ENCODE measurements at places on chromosomes 11 and 22. TPM values are rescaled to one million over a fixed set of nuclear protein-coding genes. Genes with fewer than 3 reads are reported as not detected.

RTN4R gene
- 8.9 TPM for polyA plus RNA-seq

ROBO4 gene
- 19.6 TPM for polyA plus RNA-seq

IGLL5 gene
- polyA plus RNA-seq = not detected

DNA sequence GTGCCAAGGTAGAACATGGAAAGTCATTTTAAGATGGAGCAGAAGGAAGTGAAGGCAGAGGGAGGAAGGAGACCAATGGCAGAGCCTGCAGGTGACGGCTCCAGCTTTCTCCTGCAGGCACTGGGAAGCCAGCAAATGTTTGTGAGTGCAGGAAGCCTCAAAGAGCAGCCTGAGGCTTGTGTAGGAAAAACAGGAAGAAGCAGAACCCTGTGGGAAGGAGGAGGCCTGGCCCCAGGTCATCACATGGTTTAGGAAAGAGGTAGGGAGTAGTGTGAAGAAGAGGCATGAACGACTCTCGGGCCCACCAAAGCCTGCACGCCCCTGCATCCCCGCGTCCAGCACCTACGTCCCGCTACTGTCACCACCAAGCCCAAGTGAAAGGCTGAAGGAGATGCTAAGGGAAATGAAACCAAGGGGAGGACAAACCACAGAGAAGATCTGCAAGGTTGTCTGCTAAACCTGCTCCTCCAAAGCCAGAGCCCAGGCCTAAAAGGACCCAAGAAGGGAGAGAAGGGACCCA is 151.5 kb downstream of the CHST1 start:
- DNase-seq = no peak

GRCh38 chr11:124612045-124612444 is 817 bp downstream of the PANX3 start:
- DNase-seq = no peak

DNA sequence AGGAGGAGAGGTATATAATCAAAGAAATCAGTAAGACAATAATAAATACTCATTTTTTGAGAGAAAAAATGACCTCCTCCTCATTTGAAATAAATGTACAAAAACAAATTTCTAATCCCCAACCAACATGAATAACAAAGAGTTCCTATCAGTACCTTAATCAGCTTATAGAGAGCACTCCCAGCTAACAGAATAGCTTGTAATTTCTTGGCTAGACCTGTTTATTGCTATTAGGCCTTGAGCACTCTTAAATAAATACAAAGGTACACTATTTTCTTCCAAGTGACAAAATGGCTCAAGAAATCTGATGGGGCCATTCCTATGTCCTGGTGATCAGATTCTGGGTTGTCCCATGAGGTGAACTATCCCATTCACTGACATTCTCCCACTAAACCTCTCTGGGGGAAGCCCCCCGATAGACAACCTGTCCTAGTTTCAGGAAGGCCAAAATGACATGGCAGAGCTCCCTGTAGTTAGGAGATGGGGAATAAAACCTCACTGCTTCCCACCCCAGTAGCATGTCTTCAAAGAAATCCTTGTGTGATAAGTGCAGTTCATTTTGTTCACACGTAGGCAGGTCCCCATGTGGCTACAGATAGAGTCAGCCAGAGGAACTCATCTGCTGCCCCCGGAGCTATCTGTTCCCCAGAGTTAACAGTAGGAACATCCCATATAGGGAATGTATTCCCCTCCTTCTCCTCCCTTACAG is 385.7 kb downstream of the SOX6 start:
- DNase-seq = no peak

DNA sequence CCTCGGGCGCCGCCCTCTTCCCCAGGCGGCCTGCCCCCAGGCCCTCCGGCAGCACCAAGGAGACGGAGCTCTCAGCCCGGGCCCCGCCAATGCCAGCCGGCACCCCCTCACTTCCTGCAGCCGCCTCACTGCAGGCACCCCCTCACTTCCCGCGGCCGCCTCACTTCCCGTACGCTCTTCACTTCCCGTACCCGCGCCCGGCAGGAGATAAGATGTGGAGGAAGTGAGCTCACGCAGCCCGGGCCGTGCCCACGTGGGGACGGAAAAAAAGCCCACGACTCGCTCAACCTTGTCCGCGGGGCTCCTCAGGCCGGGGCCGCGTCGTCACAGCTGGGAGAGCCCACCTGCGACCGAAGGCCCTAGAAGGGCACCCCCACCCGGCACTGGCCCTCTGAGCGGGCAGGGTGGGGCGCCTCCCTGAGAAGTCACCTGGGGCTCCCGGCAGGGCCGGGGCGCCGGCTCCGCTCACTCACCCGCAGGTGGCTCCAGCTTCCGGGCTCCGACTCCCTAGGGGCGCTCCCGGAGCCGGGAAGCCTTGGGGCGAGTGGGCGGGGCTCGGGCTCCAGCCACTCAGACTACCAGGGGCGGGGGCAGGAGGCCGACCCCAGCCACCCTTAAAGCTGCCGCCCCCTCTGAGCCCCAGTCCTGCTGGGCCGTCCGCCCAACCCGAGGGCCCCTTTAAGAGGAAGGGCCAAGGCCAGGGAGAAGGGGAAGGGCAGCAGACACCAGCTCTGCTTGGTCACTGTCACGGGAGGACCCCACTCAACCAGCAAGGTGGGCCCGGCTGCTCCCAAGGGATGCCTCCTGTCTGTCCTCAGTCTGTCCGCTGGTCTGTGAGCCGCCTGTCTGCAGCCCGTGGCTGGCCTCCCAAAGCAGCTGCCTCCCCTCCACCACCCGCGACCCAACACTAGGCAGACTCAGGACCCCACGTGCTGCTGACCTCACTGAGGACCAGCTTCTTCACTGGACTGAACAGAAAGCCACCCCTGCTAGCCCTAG is 31.4 kb downstream of the PISD start:
- DNase-seq = no peak

GRCh38 chr11:18027475-18027874 is 14.6 kb upstream of the SERGEF start:
- no peak for DNase-seq

Data from left renal pelvis (tissue), 4 donors.